Lung microvascular endothelial cell (primary cell): ENCODE measurements at places on chromosomes 11 and 22. TPM values are rescaled to one million over a fixed set of nuclear protein-coding genes. Genes with fewer than 3 reads are reported as not detected.

DNA sequence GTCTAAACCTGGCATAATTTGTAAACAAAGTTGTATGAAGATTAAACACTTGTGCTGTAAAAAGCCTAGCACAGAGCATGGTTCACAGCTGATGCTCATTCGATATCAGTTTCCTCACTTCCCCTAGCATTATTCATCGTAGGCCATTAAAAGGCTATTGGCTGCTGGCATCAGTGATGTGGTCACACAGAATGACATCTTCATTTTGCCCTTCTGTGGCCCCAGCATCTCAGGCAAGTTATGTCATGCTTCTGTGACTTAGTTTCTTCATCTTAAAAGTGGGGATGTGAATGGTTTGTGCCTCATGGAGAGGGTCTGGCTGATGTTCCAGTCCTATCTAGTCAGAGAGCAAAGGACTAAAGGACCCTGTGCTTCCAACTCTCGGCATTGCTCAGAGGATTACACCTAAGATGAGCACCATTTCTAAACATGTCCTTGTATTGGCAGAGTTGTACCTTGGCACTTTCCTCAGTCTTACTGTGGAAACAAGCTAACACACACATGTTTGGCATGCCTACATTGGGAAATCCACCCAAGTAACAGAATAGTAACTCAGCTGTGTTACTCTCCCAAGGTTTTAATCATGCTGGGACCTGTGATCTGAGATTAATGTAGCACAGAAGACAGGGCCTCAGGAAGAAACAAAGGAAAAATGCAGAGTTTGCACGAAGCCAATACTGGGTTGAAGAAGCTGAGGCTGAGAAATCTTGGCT, 83.5 kb upstream of the OR9Q1 start:
- no peak for DNase-seq

DNA sequence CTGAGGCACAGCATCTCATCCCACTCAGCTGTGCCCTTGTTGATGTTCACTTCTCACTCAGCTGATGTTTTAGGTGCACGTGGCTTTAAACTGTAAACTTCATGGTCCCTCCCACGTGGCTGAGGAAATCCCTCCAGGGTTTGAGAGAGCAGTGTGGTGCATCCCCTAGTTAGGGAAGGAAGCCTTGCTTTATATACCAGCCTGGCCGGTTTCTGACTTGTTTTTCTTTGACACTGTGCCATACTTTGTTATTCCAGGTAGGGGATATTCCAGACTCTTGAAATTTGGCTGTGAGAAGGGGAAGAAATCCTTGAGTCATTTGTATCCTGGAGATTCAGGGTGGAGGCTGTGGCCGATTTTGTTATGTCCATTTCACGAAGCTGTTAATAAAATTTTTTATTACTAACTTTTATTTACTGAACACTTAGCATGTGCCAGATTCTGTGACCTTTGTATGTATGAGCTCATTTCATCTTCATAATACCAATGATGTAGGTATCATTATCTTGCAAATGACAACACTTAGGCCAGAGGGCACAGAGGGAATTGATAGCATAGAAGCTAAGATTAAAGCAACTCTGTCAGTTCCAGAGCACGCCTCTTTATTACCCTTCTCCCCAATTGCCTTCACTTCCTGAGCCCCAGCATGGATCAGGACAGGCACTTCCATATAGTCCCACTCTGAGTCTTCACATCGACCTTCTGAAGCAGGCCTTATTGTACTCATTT, 116.6 kb downstream of the NAV2 start:
- peak; percentile 12 for DNase-seq

Gene LRRC4C
- not detected in 2 replicates for total RNA-seq

- DNase-seq: no peak
Measured at GRCh38 chr11:30653606-30654005, 67.5 kb upstream of the MPPED2 start.
